Hindlimb muscle (tissue), 1 donor: ENCODE measurements at places on chromosomes 3 and 15. TPM values are rescaled to one million over a fixed set of nuclear protein-coding genes. Genes with fewer than 3 reads are reported as not detected.

DNA sequence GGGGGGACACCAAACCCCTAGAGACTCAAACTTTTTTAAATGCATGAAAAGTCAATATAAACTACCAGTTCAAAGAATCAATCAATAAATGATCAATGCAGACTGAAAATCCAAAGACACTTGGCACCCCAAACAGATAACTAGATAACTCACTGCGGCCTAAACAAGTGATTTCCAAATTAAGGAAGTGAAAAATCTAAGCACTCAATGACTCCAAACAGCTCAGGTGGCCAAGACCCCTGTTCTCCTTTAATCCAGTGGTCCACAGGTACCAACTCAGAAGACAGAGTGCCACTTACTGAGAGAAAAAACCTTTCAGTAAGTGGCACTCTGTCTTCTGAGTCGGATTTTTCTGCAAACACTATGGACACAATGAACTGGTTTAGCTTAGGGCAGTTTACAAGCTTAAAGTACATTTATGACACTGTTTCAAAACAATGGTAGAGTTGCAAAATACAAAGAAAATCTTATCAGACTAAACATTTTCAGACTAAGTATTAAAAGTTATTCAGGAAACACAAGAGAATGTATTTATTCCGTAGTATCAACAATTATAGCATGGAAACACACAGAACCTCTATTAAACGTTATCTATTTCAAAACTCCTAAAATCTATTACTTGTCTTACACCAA is 4.7 kb downstream of the DLG1 start:
- no peak for DNase-seq

- DNase-seq, result no peak
Measured at GRCh38 chr3:159904911-159905310, 83.7 kb upstream of the IL12A start.

CLEC3B gene
- polyA plus RNA-seq, result 126 TPM

ETFA gene
- polyA plus RNA-seq, result 118 TPM

DNA sequence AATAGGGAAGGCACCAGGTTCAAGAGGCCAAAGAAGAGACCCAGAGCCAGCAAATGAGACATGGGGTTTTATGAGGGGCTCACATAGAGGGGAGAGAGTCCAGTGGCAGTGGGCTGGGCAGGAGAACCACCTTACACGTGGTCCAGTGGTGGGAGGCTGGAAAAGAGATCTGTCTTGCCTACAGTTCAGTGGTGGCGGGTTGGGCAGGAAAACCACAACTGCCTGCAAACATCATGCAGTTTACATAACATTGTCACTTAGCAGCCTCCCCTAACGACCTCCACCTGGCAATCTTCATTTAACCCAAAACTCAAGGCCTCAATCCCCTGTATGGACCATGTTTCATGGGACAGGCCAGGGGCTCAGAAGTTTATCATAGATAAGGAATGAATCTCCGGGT is 29.1 kb downstream of the CRYGS start:
- no peak for DNase-seq

DNA sequence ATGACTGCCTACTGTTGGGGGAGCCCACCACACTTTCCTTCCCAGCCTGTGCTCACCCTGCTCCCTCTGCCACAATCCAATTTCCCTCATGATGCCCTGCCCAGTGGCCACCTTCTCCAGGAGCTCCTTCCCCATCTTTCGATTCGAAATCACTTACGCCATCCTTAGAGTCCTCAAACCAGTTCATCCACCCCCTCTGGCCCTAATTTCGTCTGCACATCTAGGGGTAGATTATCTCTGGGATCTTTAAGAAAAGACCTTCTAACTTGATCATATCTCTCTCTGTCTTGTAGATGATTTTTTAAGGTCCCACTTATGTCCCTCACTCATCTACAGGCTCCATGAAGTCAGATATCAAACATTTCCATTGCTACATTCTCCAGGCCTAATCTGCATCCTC is 17.1 kb downstream of the CYP19A1 start:
- no peak for DNase-seq

CCDC13 gene
- polyA plus RNA-seq, result not detected

DNA sequence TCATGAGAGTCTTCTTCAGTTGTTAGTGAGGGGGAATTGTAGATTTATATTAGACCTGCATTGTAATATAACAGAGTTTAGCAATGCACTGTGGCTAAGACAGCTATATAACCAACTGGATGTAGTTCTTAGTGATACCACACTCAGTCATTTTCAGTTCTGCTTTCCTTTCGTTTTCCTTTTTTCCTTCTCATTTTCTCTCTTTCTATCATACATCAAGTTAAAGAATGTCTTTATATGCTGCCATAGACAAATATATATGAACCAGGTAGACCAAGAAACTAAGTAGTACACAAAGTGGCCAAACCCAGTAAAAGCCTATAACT is 43.7 kb upstream of the CD47 start:
- no peak for DNase-seq

FGF12 gene
- polyA plus RNA-seq, result 2.9 TPM

RLBP1 gene
- polyA plus RNA-seq, result 0.30 TPM

DNA sequence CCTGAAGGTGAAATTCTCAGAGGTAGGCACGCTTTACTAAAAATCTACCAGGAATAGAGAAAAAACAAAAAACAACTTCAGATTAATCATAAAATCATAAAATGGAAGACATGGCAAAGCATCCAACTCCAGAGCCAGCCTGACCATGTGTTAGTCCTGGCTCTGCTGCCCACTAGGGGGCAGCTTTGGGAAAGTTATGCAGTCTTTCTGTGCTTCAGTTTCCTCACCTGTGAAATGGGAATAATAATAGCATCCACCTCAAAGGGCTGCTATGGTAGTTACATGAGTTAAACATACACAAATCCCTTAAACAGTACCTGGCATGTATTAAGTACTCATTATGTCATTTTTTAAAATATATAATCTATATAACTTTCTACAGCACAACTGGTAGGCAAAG is 52.3 kb downstream of the WNT5A start:
- no peak for DNase-seq

DNA sequence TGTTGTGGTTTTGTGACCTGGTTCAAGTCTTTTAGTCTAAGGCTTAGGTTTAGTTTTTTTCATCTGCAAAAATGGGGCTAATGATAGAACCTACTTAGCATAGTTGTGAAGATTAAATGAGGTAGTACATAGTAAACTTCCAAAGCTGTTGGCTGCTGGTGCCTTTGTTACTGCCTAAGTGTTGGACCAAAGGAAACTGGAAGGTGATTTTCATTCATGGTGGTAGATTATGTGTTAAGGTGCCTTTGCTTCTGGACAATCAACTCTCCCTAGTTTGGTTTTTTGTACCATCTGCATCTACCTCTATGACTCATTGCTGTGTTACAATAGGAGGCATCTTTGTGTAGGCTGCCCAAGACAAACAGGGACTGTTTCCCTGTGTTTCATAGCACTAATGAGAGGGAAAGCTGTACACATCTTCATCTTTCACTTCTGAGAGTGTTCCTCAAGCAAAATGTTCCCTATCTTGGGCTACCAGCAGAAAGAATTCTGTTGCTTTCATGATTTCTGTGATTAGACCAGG is 3.2 kb downstream of the MAP2K1 start:
- DNase-seq, result no peak

ZNF619 gene
- polyA plus RNA-seq, result 3.6 TPM

OCA2 gene
- polyA plus RNA-seq, result 4.5 TPM

GRCh38 chr3:132720228-132720627 is 2.0 kb downstream of the NPHP3 start:
- DNase-seq, result no peak

LRRC34 gene
- 3.3 TPM for polyA plus RNA-seq

HCLS1 gene
- 9.9 TPM for polyA plus RNA-seq

CKMT1B gene
- not detected for polyA plus RNA-seq

RNF111 gene
- polyA plus RNA-seq, result 28.8 TPM

- DNase-seq, result no peak
Measured at GRCh38 chr3:186368176-186368575, 6.1 kb upstream of the DGKG start.

HRG gene
- polyA plus RNA-seq, result 0.18 TPM

GRCh38 chr3:134009345-134010000 is 20.3 kb downstream of the SLCO2A1 start:
- DNase-seq, result no peak

DNA sequence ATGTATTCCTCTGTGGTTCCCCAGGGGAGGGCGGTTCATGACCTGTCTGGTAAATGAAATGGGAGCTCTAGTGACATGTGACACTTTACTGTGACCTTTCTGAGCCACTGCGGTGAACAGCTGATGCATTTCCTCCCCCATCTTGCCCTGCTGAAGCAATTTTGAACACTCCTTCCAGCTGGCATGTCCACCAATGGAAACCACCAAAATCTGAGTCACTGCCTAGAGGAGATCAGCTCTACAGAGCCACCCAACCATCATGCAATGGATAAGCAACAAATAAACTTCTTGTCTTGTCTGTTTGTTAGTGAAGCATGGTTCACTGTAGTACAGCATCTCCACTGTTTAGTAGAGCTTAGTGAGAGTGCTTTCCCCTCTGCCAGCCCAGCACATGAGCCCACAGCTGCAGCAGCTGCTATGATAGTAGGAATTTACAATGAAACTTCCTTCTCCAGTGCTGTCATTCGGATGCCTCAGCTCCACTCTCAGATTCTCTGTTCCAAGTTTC is 479.4 kb downstream of the NTRK3 start:
- peak; percentile 20 for DNase-seq

GRCh38 chr15:70856177-70856883 is 2.4 kb upstream of the LARP6 start:
- DNase-seq, result no peak

- DNase-seq, result no peak
Measured at GRCh38 chr3:100548053-100548452, 55.6 kb downstream of the TMEM45A start.

DNA sequence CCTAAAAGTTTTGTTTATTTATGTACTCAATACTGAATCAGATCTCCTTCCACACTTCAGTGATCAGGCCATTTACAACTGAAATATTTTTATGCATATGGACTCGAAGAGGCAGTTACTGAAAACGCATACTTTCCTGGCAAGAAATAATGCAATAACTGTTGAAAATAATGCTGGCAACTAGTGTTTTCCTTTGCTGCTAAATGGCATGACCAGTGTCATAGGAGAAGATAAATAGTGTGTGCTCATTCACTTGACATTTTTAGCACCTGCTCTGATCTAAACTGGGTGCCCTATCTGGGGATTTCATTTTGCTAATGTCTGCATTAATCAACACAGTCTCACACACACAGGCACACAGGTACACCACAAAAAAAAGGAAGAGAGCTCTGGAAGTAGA is 695.2 kb downstream of the TUSC7 start:
- no peak for DNase-seq

LSG1 gene
- polyA plus RNA-seq, result 24.5 TPM

AHSG gene
- polyA plus RNA-seq, result 0.45 TPM

DNA sequence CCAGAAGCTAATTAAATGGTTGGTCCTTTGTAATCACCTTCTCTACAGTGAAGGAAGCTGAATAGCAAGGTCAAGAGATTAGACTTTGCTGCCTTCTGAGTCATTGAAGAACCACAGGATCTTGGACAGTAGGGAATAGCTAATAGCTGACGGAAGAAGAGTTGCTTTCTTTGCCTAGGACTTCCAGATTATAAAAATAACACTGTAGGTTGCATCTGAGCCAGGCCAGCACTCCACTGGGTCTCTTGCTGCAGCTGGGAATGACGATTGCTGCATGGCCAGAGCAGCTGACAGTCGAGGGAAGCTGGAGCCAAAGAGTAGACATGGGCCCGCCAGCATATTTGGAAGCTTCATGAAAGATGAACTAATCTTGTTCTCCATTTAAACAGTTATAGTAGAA is 81.5 kb upstream of the KCNMB2 start:
- DNase-seq, result peak; percentile 85

LRRN1 gene
- polyA plus RNA-seq, result 54.2 TPM

ZNF501 gene
- 5.2 TPM for polyA plus RNA-seq

DNA sequence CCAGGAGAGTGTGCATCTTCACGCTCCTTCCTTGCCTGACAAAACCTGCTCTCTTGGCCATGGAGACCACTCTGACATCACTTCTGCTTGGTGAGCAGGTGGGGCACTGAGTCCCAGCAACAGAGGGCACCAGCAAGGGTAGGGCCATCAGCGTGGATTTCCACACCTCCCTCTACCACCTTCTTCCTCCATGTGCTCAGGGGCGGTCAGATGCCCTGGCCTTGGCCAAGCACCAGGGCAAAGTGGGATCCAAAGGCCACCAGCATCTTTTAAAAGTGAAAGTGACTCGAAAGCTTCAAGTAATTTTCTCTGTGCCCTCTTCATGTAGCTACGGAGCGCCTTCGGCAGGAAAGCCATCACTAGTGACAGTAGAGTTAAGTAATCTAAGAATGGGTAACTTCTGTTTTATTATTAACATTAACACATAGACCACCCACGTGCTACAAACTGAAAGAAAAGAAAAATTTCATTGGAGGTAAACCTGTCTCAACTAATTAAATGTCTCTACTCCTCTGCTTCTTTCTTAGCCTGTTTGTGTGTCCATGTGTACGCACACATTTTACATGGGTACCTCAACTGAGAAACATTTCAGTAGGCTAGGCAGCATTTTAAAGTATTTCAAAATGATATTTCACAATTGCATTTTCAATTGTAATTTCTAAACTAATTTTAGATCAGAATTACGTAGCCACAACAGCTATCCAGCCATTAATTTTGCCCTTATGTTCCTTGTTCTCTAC is 57.9 kb downstream of the CHSY1 start:
- DNase-seq, result no peak

DNA sequence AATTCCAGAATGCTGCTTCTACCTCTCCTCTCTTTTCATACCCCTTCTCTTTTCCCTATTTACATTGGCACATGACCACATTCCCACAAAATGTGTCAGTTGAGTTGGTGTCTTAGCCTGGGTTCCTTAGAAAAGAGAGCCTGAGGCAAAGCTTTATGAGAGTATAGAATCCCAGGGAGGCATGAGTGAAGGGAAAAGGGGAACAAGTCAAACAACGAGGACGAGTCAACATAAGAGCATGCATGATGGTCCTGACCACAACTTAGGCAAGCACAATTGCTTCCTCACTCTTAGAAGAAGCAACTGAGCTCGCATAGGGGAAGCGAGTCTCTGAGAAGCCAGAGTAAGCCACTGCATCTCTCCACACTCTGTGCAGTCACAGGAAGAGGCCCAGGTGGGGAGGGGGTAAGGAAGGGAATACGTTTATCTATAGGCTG is 15.4 kb upstream of the ZNF774 start:
- DNase-seq, result no peak

DNA sequence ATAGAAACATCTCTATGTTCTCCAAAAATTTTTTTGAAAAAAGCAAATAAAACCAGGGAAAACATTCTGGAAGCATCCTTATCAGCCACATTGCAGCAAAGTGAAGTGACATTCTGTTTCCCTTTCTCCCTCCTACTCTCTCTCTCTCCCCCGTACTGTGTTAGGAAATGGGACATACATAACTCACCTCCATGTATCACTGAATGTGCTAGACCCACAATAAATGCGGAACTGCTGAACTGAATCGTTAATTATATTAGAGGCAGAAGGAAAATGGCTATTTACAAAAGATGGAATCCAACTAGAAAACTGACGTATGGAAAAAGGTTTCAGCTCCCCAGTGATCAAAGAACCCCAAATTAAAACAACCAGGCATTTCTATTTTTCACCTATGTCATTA is 129.8 kb downstream of the MINAR1 start:
- no peak for DNase-seq

FRMD5 gene
- polyA plus RNA-seq, result 0.44 TPM

- DNase-seq, result no peak
Measured at GRCh38 chr3:106745344-106746168, 631.7 kb upstream of the CCDC54 start.

GRCh38 chr3:12832350-12833221 is 8.8 kb downstream of the RPL32 start:
- no peak for DNase-seq

GOLGA8N gene
- 20.9 TPM for polyA plus RNA-seq

CYP8B1 gene
- 0.05 TPM for polyA plus RNA-seq
